T-cell (primary cell): ENCODE measurements at places on chromosomes 2 and 18.

DNA sequence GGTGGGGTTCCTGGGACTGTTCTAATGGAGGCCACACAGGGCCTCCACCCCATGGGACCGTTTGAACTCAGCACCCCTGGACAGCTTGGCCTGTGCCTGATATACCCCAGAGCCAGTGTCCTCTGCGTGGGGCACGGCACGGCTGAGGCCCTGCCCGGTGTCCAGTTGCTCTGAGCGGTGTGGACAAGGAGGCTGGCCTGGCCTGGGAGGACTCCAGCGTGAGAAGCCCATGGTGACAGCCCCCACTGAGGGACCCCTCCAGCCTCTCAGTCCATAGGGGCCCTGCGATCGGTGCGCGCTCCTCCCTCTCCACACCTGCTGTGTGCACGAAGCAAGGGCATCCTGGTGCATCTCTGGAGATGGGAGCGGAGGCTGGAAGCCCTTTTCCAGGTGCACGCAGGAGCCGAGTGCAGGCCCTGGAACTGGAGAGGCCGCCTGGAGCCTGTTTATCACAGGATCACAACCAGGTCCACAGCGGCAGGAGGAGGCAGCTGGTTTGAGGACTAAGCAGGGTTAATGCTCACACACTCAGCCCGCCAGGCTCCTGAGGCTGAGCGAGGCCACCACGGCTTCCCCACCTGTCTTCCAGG is 120.2 kb downstream of the PTGR3 start:
- no peak for DNase-seq

- DNase-seq, result no peak
These were observed 1137.6 kb upstream of the NXPH2 start for GRCh38 chr2:139917690-139918384.

GRCh38 chr2:4214444-4215205 is 511.2 kb downstream of the DCDC2C start:
- DNase-seq, result no peak

DNA sequence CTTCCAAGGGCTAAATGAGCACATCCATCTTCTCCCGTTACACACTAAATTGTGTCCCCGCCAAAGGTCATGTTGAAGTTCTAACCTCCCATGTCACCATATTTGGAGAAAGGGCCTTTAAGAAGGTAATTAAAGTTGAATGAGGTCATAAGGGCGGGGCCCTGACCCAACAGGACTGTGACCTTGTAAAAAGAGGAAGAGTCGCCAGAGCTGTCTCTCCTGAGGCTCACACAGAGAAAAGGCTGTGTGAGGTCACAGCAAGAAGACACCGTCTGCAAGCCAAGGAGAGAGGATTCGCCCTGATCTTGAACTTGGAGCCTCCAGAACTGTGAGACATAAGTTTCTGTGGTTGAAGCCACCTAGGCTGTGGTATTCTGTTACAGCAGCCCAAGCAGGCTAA is 24.1 kb downstream of the TRABD2A start:
- no peak for DNase-seq

DNA sequence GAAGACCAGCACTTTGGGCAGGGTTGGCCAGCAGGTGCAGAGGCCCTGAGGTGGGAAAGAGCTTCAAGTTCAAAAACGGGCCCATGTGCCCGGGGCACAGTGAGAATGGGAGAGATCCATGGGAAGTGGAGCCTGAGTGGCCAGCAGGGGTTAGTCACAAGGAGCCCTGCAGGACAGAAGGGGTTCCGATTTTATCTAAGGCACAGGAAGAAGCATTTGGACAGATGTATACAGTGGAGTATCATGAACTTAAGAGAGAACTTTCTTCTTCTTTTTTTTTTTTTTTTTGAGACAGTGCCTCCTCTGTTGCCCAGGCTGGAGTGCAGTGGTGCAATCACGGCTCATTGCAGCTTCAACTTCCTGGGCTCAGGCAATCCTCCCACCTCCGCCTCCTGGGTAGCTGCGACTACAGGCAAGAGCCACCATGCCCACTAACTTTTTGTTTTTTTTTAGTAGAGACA is 24.0 kb downstream of the WIPF1 start:
- peak; percentile 62 for DNase-seq

- DNase-seq, result no peak
These were observed 110.7 kb downstream of the COPS8 start for GRCh38 chr2:237196409-237196808.

DNA sequence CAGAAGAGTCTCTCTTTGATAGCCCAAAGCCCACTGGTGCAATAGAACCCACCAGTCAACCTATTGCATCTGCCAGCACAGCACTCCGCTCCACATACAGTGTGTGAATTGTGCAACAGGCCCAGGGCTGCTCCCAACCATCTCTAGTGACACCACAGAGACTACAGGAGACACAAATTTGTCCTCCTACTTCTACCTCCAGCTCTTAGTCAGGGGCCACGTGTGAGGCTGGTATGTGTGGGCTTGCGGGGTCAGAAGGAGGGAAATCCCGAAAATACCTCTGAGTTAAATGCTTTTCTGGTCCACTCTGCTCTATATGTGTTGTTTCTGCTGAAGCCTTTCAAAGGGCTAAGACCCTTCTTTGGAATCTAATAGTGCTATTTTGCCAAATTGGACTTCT is 18.0 kb downstream of the DGUOK start:
- no peak for DNase-seq

GRCh38 chr2:178204977-178205376 is 10.7 kb downstream of the OSBPL6 start:
- DNase-seq, result no peak

- no peak for DNase-seq
These were observed 15.9 kb upstream of the CRIM1 start for GRCh38 chr2:36339607-36340218.

- DNase-seq, result no peak
These were observed 36.8 kb downstream of the ADAM23 start for GRCh38 chr2:206480161-206480560.

DNA sequence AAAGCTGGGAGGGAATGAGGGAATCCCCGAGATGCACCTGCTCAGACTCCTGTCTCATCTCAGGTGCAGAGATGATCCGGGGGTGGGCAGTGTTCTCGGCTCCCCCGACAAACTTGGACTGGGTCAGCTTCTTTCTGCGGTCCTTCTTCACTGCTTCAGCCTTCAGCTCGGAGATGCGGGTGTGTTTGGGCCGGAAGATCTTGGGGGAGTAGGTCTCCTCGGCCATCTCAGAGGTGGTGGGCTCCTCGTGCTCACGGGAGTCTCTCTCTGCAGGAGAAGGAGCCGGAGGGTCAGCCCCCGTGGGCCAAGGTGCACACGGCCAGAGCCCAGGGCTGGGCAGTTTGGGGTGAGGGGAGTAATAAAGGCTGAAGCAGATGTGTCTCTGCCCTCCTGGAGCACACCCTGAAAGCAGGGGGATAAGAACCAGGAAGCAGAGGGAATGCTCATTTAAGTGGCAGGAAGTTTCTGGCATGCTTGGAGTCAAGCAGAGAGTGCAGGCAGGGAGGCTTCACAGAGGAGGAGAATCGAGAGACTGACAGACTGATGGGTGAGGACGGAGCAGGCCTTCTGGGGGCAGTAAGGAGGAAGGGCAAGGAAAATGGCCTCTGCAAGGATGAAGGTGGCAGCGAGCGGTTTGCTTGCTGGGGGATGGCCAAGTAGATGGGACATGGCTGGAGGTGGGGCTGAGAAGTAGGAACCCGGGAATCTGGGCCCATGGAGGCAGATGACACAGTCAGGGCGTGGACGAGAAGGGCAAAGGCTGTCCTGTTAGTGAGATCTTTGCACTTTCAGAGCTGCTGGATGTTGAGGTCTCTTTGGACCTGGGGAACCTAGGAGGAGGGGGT is 16.3 kb downstream of the IGFBP5 start:
- DNase-seq, result no peak

GRCh38 chr18:55878224-55878623 is 290.2 kb upstream of the TCF4 start:
- no peak for DNase-seq

GRCh38 chr18:74228312-74228711 is 63.5 kb downstream of the CYB5A start:
- DNase-seq, result no peak

- no peak for DNase-seq
These were observed 53.1 kb downstream of the CAB39 start for GRCh38 chr2:230765611-230766300.

- DNase-seq, result no peak
These were observed 51.3 kb downstream of the ACSL3 start for GRCh38 chr2:222912117-222912516.

DNA sequence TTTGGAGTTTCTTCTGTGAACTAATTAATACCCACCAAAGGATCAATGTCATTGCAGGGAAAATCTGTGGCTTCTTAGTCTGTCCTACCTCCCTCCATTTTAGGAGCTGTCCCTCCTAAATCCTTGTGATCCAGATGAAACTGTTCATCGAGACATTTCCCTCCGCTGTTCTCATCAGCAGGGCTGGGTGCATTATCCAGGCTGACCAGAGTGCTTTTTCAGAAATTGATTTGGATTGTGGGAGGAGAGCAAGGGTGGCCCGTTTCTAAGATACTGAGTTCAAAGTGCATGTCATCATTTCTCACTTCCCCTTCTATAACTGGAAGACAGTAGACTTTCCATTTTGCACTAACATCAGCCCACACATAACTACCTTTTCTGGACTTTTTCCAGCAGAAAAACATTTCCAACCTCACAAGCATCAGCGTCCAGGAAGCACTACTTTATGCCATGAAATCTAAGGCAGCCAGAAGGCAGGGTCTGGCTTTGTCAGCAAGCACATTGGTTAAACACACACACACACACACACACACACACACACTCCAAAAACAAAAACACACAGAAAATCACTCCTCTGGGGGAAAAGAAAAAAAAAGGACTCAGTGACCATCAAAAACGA is 94.1 kb downstream of the ANKRD44 start:
- no peak for DNase-seq

GRCh38 chr2:42050010-42050702 is 2.3 kb downstream of the PKDCC start:
- no peak for DNase-seq

DNA sequence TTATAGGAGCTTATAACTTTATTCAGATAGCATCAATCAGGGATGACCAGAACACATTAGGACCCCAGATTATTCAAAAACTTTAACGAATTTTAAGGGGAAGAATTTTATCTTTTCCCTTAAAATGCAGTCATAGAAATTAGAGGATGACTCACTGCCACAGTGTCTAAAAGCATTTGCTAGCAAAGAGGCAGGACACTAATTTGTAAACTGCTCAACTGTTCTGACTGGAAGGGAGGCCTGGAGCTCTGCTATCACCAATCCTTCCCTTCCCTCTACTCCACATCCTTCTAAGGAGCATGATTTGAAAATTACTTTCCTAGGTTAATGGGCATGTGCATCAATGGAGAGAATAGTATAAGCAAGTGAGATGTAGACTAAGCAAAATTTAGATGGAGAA is 40.5 kb downstream of the PREPL start:
- no peak for DNase-seq

DNA sequence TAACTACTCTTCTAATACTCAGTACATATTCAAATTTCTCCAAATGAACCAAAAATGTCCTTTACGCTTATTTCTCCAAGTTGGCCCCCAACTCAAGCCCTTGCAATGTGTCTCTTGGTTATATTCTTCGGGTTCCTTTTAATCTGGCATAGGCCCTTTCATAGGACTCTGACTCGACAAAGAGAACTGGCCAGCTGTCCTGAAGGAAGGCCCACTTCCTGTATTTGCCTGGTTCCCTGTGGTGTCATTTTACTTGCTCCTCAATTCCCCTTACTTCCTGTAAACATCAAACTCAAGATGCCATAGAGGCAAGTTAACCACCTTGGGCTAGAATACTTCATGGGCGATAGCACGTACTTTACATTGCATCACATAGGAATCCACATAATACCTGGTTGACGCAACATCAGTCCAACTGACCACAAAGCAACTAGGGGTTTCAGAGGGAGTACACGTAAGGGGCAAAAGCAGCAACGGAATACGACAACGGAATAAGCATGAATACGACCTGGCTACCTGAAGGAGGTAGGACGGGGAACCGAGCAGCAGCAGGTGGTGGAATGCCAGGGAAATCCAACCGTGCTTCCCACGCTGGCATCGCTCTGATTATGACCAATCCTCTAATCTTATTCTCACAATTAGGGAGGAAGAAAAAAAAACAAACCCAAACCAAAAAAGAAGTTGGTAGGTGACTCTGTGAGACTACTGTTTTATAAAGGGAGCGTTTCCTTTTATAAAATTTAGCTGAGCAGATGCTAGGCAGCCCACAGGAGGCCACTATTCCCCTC is 823 bp upstream of the GORASP2 start:
- no peak for DNase-seq

GRCh38 chr2:11022064-11022463 is 110.3 kb downstream of the KCNF1 start:
- no peak for DNase-seq

- no peak for DNase-seq
These were observed 304.7 kb upstream of the HNMT start for GRCh38 chr2:137659616-137660015.

DNA sequence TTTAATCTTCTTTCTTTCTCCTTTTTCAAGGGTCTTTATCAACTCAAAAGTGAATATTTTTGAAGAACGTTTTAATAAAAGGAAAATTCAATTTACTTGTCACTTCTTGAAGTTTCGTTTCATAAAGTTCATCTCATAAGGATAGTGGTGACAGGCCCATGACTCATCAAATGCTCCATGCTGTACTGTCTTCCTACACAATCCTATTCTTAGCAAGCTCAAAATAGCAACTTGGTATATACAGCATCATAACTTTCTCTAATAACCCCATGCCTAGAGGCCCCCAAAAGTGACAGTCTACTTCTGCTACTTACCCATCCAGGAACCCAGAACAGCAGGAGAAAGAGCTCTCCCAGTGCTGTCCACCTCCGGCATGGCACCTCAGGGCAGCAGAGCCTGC is 7.7 kb downstream of the FBXO15 start:
- DNase-seq, result no peak

DNA sequence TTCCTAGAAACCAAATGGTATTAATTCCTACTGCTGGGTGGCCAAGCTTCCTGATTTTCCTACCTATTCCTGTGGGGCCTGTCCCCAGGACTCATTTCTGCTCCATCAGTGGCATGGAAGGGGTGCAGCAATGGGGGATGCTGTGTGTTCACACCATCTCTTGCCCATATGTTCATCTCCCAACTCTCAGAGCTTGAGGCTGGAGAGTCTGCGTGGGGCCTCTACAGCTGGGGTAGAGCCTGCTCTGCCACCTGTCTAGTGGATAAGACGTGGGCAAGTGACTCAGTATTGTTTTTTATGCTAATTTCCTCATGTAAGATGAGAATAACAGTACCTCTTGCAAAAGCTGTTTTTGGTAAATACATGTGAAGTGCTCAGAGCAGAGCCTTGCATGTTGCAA is 149.8 kb downstream of the ACTR3 start:
- DNase-seq, result no peak

- no peak for DNase-seq
These were observed 590 bp downstream of the MDH1 start for GRCh38 chr2:63589148-63589958.
